ENCODE measurements at places on chromosomes 1 and 21.

- peak; percentile 86 for DNase-seq
Observed at GRCh38 chr1:84944767-84945486, 51.9 kb upstream of the LPAR3 start.

DNA sequence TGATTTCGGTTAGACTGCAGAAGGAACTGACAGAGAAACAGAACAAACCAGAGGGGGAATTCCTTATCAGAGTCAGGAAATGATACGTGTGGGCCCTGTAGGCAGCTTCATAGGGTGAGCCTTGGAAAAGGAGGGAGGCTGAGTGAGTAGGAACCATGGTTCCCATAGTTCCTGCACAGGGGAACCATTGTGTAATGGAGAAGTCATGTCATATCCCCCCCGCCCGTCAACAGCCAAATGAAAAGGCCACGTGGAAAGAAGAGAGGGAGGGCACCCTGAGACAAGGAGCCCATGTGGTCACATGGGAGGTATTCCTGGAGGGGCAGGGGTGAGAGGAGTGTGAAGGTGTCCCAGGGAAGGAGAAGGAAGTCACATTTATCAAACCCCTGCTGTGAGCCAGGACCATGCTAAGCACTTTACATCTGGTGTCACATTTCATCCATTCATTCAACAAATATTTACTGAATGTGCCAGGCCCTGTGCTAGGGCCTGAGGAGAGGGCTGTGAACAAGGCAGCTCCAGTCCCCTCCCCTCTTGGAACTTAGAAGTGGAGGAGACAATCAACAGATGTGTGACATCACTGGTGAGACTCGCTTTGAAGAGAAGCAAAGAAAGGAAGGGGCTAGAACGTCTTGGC is 15.7 kb upstream of the FGR start:
- DNase-seq, result no peak

- DNase-seq, result no peak
Observed at GRCh38 chr1:46790446-46791101, 8.3 kb upstream of the CYP4B1 start.

GRCh38 chr1:232844791-232845190 is 39.6 kb downstream of the MAP10 start:
- peak; percentile 91 for DNase-seq

- DNase-seq, result no peak
Observed at GRCh38 chr1:7831458-7831857, 21.4 kb downstream of the UTS2 start.

DNA sequence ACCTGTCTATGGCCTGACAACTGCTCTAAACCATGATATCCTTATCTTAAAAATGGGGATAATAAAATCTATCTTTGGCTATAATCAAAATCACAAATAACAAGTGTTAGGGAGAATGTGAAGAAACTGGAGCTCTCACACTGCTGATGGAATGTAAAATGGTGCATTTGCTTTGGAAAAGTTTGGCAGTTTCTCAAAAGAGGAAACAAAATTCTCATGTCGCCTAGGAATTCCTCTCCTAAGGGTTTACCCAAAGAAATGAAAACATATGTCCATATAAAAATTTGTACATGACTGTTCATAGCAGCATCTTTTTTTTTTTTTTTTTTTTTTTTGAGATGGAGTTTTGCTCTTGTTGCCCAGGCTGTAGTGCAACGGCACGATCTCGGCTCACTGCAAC is 64.3 kb downstream of the ZNF281 start:
- no peak for DNase-seq

GRCh38 chr1:62991152-62991551 is 207.2 kb downstream of the ATG4C start:
- DNase-seq, result no peak

DNA sequence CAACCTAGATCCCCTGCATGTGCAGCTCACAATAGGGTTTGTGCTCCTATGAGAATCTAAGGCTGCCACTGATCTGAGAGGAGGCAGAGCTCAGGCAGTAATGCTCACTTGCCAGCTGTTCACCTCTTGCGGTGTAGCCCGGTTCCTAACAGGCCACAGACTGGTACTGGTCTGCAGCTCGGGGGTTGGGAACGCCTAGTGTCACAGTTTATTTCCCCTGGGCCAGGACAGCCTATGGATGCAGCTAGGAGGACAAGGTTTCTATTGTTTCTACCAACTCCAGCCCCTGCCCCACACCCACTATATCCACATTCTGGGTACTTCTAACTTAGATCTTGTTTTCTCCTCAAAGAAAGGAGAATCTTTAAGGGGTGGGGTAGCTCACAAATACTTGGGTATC is 58.7 kb upstream of the PRRC2C start:
- DNase-seq, result no peak

- DNase-seq, result no peak
Observed at GRCh38 chr1:180610556-180611015, 21.2 kb upstream of the XPR1 start.

- no peak for DNase-seq
Observed at GRCh38 chr1:7363450-7363849, 407.6 kb upstream of the VAMP3 start.

- no peak for DNase-seq
Observed at GRCh38 chr21:19987671-19988070, 1010.5 kb upstream of the NCAM2 start.

GRCh38 chr1:171984850-171985485 is 143.7 kb downstream of the DNM3 start:
- DNase-seq, result no peak

- no peak for DNase-seq
Observed at GRCh38 chr1:15469361-15469760, 6.5 kb upstream of the CELA2B start.

DNA sequence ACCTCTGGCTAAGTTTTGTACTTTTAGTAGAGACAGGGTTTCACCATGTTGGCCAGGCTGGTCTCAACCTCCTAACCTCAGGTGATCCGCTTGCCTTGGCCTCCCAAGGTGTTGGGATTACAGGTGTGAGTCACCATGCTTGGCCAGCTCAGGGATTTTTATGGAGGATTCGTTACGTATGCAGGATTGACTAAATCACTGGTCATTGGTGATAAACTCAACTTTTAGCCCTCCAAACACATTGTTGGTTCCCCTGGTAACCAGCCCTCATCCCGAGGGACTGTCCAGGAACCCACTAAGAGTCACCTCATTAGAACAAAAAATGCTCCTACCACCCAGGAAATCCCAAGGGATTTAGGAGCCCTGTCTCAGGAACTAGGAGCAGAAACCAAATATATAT is 40.4 kb downstream of the ST3GAL3 start:
- DNase-seq, result no peak

GRCh38 chr1:113003751-113004690 is 48.0 kb upstream of the SLC16A1 start:
- DNase-seq, result no peak

- DNase-seq, result no peak
Observed at GRCh38 chr1:179952186-179952585, 2.4 kb upstream of the CEP350 start.

DNA sequence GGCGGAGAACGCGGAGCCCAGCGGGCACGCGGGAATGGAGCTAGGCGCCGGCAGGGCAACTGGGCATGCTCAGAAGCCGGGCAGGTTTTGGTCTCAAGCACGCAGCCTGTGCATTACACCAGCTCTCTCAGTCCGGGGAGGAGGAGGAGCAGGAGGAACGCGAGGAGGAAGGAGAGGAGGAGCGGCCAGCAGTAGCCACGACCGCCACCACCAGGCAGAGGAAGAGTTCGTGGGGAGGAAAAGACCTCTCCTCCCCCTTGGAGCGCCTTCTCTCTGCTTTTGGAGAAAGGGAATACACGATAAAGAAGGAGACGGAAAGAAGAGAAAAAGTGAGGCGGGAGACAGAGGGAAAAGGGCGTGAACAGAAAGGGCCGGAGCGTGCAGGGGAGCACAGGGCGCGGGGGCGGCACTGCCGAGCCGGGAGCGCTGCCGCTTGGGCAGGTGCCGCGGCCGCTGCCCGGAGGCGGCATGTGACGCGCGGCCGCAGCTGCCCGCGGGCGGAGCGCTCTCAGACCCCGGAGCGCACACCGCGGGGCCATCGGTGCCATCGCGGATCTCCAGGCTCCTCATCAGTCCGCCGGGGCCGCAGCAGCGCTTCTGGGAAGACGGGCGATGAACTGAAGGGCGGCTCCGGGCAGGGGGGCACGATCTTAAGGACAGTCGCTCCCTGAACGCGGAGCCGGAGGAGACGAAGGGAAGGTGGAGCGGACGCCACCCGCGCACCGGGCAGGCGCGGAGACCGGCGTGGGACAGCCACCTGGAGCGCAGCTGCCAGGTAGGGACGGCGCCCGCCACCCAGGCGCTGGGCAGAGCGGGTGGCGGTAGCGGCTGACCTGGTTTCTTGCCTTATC is at the start of gene CHRM3:
Gene CHRM3 (plus strand): TSS at position 116 of the 851 bp plus-strand sequence. CDS start 520,884 bp downstream, outside the sequence.
- no peak for DNase-seq

GRCh38 chr1:228804640-228805413 is 69.5 kb downstream of the RHOU start:
- no peak for DNase-seq

DNA sequence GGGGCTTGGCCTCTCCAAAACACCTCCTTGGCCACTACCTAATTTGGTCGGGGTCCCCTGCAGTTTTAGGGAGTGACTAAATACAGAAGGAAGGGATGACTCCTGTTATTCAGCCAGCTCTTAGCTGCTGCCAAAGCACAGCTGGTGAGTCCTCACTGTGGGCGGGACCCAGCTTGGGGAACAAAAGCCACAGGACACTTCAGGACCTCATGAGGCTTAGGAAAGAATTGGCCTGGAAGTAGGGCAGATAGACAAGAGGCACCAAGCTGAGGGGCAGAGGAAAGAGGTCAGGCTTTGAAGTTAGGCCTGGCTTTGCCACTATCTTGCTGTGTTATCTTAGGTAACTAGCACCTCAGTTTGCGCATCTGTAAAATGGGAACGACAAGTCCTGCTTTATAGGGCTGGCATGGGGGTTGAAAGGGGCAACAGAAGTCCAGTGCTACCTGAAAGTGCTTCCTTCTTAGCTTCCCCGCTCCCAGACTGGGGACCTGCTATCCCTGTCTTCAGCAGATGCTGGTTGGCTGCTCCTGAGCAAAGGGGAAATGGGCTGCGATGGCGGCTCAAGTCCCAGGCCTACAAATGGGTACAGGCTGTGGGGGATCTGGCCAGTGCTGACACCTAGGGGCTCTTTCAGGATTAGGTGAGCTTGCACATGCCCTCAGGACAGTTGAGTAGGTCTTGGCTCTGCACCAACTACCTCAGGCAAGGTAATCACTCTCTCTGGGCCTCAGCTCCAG is 15.7 kb downstream of the IFI6 start:
- no peak for DNase-seq

DNA sequence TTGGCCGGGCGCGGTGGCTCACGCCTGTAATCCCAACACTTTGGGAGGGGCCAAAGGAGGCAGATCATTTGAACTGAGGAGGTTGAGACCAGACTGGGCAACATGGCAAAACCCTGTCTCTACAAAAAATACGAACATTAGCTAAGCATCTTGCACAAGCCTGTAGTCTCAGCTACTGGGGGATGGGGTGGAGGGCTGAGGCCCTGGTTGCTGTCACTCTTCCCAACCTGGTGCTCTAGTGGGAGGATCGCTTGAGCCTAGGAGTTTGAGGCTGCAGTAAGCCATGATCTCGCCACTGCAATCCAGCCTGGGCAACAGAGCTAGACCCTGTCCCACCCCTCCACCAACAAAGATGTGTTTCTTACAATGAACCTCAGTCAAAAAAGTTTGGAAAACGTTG is 2.8 kb downstream of the PHGDH start:
- DNase-seq, result no peak

Measured in epithelial cell of proximal tubule (primary cell).